ENCODE measurements at places on chromosomes 11 and 22.

GRCh38 chr11:120137611-120138521, at the start of gene TRIM29:
TSS of gene TRIM29 (minus strand) at chr11:120138113. CDS start at chr11:120138031, 82 bp downstream.
- DNase-seq, result no peak

DNA sequence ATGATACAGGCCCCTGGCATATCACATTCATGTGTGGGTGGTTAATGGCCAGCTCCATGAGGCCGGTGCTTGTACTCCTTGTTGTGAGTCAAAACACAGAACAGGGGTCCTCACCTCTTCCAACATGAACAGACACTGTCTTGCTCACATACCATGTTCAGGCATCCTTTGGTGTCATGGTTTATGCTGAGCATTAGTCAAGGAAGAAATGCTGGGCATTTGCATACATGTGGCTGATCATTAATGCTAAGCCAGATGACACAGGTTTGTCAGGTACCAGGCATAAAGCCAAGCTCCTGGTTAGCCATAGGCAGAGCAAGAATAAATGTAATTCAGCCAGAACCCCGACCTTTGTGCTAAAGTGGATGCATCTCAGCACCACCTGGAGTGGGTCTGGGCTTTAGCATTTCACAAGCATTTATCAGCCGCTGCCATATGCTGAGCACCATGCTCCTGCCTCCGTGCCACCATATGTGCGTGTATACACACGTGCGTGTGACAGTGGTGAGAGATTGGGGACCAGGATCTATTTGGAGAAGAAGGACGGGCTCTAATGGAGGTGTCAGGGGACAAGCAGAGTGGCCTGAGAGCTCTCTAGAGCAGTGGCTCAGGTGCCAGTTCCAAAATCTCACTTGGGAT, 55.0 kb downstream of the MICAL2 start:
- DNase-seq, result no peak

- no peak for DNase-seq
These were observed 4.4 kb downstream of the NAALADL1 start for GRCh38 chr11:65053827-65054508.

DNA sequence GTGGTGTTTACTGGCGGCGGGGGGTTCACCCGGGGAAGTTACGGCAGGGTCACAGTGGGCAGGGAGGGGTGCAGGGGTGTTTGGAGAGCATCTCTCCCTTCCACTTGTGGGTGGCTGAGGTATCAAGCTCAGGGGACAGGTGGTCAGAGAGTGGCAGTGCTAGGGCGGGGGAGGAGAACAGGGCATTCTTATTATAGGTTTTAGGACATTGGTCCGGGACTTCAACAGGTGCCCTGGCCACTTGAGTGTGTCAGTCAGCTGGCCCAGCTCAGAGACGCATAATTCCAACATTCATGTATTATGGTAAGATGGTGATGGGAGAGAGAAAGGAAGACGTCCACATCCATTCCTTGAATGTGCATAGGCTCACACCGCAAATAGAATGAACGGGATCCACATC, 101.7 kb downstream of the TEAD1 start:
- no peak for DNase-seq

- no peak for DNase-seq
These were observed 9.1 kb upstream of the GLYATL1B start for GRCh38 chr11:59076876-59077571.

DNA sequence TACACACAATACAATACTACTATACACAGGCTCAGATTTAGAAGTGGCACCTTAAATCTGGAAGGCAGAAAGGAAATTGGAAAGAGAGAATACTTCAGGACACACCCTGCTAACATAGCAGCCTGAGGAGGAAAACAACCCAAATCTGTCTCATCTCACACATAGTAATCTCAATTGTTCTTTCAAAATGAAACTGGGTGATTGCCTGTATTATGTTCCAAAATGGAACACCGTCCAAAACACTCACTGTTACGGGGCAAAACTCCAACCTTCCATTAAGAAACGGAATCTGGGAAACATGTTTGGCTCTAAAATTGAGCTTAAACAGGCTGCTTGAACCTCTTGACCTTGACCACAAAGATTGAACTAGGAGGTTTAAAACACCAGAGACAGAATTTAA, 572.6 kb downstream of the OPCML start:
- no peak for DNase-seq

DNA sequence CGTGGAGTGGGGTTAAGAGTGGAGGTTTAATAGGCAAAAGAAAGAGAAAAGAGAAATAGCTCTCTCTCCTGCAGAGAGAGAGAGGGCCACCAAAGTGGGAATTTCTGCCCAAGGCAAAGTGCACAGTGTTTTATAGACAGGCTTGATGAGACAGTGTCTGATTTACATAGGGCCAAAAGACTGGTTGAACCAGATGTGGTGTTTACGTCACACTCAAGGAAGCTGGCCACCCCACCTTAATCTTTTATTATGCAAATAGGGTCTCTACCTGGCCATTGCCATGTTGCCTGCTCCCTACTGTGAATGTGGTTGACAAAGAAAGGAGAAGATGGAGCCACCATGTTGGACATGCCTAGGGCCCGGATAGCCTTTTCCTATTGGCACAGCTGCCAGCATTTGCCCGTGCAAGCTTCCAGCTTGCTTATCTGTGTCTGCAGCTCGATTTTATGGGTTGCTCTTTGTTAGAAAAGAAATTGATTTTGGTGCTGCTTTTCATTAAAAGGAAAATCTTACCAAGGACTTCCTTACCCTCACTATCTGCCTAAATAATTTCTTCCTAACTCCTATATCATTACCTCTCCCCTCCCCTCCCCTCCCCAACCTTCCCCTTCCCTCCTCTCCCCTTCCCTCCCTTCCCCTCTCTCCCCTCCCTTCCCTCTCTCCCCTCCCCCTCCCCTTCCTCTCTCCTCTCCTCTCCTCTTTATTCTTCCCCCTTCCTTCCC, 436.0 kb downstream of the NELL1 start:
- no peak for DNase-seq

DNA sequence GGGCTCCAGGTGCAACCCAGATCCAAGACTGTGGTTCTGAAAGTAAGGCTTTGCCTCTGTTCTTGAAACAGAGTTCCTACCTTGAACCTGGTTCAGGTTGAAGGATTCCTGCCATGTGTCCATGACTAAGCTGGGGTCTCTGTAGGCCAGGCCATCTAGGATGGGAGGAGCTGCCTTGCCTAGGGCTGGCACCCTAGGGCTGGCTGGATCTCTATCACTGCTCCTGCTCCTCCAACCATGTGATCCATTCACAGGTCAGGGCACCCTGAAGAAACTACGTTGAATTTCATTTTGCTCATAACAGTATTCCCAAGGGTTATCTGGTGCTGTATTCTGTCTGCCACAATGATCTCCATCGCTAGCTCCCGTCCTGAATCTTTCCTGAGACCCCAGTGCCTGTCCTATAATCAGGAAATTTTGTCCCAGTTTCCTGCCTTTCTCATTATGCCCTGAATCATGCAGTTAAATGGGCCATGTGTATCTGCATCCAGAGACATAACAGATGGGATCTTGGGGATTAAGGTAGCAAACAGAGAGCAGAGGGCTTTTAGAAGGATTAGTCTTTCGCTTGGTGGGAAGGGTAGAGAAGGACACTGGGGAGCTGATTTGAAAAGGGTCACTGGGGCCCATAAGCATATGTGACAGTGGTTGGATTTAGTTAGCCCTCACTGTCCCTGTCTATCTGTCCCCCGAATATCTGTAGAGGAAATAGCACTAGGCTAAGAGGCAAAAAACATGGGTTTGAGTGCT, 98.2 kb upstream of the MTMR2 start:
- DNase-seq, result no peak

GRCh38 chr22:37726241-37726887, 29.5 kb downstream of the TRIOBP start:
- no peak for DNase-seq

GRCh38 chr22:44221710-44222475, 41.2 kb downstream of the PARVG start:
- DNase-seq, result no peak

DNA sequence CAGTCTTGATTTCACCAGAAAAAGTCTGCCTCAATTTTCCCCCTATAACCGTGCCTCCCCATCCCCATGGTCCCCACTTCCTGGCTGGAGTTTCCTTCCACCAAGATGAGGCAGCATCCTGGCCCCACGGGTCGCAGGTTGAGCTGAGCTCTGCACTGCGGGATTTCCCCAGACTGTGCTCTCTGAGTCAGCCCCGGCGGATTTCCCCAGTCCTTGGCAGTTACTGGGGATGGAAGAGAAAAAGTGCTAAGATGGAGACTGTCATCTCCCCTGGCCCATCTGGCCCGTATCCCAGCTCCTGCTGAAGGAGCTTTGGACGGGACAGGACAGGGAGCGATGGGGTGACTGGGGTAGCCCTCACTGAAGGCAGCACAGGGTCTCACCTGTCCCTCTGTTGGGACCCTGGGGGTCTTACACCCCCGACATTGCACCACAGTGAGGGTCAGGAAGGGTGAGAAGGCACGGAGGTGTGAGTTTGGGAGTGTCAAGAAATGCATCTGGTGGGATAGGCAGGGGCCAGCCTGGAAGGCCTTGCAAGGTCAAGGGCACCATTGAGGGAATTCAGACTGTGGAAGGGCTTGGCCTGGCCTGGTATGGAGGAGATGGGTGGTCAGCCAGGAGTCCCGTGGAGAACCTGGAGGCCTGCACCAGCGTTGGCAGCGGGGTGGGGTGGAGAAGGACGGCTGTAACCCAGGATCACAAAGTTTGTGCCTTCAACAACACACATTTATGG, 36.5 kb downstream of the NADSYN1 start:
- no peak for DNase-seq

GRCh38 chr11:85991508-85991907, 77.4 kb downstream of the PICALM start:
- DNase-seq, result no peak

- no peak for DNase-seq
These were observed 63.7 kb downstream of the MICAL2 start for GRCh38 chr11:12174128-12174476.

DNA sequence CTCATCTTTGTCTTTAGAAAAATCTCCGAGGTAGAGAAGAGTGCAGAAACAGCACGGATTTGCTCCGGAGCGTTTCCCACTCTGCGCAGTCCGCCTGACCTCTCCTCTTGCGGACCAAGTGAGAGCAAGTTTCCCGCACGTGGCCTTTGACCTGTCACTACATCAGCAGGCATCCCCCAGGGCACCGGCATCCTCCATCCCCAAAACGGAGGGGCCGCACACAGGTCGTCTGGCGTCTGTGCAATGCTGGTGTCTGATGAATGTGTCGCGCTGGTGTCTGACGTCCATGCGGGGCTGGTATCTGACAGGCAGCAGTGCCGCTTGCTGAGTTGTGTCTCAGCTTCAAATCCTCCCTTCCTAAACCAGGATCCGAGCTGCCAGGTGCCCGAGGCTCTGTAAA, 739 bp upstream of the MRGPRE start:
- DNase-seq, result no peak

GRCh38 chr11:94132152-94132558, 3.5 kb downstream of the PANX1 start:
- no peak for DNase-seq

GRCh38 chr11:118229274-118229847, 4.5 kb upstream of the JAML start:
- no peak for DNase-seq

GRCh38 chr22:22993184-22993583, 77.1 kb upstream of the GNAZ start:
- no peak for DNase-seq

DNA sequence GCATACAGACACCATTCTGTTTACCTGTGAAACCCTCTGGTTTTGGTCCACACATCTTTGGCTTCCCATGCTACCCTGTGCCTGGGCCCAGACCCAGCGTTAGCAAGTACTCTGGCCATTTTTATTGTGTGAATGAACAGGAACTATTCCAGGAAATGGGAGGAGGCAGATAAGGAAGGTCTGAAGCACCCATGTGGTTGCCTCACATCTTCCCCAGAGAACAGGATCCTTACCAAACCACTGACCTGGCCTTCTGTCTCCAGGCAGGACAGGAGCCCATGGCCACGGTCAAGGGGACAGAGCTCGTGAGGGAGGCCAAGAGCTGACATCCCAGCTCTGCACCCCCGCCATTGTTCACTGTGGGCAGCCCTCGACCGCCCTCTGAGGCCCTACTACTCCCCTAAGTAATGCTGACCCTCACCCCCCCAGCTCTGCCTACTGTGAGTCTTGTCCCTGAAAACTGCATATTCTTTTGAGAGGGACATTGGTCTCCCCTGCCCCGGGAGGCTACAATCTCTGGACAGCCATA, 97.7 kb upstream of the TP53I11 start:
- no peak for DNase-seq

DNA sequence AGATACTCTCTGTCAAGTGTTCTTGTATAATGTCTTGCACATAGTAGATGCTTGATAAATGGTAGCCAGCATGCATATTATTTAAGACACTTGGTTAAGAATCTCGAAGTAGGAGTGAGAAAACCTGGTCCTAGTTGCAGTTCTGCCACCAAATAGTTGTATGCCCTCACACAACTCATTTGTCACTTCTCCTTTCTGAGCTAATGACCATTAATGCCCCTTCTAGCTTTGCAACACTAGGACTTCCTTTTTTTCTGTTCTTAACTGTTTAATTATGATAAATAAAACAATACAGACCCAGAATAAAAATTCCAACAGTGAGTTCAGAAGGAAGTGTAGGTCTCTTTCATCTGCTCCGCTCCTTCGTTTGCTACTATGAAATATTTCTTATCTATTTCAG, 453.6 kb downstream of the TMEM135 start:
- no peak for DNase-seq

DNA sequence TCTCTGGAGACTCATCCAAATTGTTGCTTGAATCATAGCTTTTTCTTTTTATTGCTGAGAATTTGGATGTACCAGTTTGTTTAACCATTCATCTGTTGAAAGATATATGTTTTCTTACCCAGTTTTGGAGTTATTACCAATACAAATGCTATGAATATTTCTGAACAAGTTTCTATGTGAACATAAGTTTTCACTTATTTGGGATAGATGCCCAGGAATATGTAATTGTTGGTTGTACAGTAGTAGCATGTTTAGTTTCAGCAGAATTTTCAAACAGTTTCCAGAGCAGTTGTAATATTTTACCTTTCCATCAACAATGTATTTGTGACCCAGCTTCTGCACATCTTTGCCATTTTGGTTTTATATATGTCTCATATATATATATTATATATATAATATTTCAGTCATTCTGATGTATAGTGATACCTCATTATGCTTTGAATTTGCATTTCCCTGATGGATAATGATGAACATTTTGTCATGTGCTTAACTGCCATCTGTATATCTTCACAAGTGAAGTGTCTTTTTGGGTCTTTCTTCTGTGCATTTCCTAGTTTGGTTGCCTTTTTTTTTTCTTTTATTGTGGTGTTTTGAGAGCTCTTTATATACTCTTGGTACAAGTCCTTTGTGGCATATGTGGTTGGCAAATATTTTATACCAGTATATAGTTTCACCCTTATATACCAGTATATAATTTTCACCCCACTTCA, 118.8 kb downstream of the LUZP2 start:
- no peak for DNase-seq

GRCh38 chr11:64036087-64037026, 626 bp downstream of the FLRT1 start:
- no peak for DNase-seq
